NCI-H1436 treated with DMSO at 0.1 percent for 48 hours (cell line): ENCODE measurements at places on chromosomes 11 and 22.

GRCh38 chr11:60915248-60915914, 1.4 kb downstream of the TMEM109 start:
- DNase-seq = no peak

DNA sequence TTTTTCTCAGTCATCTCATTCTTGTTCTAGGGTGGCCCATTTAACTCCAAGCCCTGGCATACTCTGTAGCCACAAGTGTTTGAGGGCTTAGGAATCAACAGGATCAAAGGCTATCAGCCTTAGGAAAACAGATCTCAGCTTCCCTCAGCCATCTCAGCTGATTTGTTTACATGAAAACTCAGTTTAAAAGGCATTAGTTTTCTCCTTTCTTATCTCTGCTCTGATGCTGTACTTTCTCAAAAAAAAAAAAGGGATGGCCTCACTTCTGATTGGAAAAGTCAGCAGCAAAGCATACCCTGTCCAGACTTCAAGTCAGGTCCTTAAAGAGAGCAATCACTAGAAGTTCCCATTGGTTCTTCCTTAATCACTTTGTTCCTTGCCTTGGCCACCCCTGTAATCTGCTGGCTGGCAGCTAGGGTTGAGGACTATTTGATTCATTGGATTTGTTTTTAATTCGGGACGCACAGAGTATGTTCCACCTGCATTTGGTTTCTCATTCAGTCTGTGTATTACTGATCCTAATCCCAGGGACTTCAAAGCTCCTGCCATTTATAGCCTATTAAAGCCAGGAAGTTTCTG, 102.8 kb downstream of the EXT2 start:
- DNase-seq = no peak

- DNase-seq = no peak
These were observed 71.4 kb downstream of the MTMR3 start for GRCh38 chr22:29954203-29954855.

GRCh38 chr11:103170865-103171264, 61.6 kb downstream of the DYNC2H1 start:
- DNase-seq = no peak

GRCh38 chr22:20607157-20607907, 99.9 kb downstream of the MED15 start:
- DNase-seq = no peak

DNA sequence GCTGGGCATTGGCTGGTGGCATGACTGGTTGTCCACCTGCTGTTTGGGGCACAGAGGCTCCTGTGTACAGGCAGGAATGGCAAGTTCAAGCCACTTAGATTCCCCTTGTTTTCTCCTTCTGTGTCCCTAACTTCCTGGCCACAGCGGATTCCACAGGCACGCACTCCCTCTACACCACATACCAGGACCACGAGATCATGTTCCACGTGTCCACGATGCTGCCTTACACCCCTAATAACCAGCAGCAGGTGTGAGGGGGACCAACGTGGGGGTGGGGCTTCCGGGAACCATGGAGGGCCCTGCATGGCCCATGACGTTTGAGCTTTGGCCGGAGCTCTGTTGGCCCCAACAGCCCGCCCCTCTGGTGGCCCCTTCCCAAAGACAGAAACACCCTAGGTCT, 7.8 kb downstream of the SIPA1 start:
- DNase-seq = no peak

DNA sequence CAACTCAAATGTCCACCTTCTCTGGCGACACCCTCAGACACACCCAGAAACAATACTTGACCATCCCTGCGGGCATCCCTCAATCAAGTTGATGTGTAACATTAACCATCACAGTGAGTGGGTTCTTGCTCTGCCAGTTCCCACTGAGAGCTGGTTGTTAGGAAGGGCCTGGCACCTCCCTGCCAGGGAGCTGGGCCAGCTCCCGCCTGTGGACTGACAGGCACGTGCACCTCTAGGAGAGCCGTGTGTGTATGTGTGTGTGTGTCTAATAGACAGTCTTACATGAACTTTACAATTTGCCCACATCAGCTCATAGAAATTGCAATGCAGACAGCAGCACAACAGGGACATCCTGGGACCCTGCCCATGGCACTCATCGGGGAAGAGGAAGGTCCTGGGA, 298.7 kb downstream of the SHANK2 start:
- no peak for DNase-seq

DNA sequence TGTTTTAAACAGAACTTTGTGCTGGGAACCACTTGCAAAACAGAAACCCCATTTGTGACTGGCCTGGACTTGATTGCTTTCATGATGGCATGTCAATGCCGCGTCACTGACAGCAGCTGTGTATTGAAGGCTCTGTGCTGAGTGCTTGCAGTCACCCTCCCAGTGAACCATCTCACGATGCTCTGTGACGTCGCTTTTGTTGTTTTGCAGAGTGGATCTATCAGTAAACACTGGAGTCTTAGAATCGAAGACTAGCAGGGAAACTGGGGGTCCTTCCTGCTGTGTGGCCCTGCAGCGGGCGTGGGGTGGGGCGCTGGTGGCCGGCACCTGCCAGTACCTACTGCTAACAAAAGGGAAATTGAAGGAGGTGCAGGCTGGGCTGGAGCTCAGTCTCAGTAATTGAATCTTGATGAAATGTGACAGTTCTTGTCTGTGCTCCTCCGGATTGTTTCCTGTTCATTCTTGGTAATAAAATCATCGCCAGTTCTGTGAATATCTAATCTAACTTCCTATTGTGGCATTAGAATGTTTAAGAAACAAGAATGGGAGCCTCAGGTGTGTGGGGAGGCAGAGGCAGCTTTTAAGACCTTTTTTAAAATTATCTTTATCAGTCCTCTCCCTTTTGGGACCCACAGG, 50.5 kb upstream of the PARVG start:
- no peak for DNase-seq

GRCh38 chr11:110447343-110447742, 17.6 kb downstream of the FDX1 start:
- DNase-seq = no peak

- DNase-seq = no peak
These were observed 481.8 kb downstream of the BRD1 start for GRCh38 chr22:49345896-49346295.

DNA sequence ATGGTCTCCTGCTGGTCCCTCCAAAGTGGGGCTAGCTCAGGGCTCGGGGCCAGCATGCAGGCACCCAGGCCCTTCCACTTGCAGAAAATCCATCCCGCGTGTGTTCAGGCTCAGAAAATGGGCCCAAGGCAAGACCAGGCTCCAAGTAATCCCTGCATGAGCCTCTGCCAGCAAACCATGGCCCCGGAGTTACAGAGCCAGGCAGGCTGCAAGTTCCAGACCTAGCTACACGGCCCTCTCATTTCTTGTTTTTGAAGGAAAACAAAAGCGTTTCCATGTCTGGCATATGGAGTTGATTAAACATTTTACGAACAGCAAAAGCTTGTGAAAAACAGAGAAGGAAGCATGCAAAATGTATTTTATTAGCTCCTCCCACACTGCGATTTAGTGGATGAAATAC, 29.7 kb downstream of the KIAA0930 start:
- DNase-seq = no peak

GRCh38 chr11:6232899-6233298, 1.5 kb downstream of the FHIP1B start:
- DNase-seq = no peak

GRCh38 chr11:103228807-103229206, 119.6 kb downstream of the DYNC2H1 start:
- DNase-seq = no peak

GRCh38 chr11:64120951-64121569, 44.9 kb downstream of the MACROD1 start:
- peak; percentile 40 for DNase-seq
